ENCODE measurements at places on chromosomes 2 and 18.

- DNase-seq: no peak
Observed at GRCh38 chr2:28454016-28454930, 41.6 kb upstream of the PLB1 start.

- no peak for DNase-seq
Observed at GRCh38 chr2:72367530-72368225, 220.0 kb upstream of the CYP26B1 start.

GRCh38 chr2:200357845-200358244, 51.4 kb downstream of the SPATS2L start:
- DNase-seq: no peak

DNA sequence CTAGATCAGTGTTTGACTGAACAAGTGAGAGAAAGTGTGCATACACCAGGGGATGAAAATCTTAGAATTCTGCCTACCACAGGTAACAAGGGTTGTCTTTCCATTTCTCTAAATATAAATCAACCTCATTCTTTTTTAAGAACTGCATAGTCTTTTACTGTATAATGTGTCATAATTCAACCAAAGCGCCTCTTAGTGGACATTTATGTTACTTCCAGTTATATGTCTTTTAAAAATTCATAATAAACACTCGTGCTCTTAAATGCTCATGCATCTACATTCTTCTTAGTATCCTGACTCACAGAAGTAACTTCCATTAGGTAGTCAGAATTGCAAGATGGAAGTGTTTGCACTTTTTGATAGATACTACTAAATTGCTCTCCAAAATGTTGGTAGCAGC, 76.2 kb downstream of the CHRNA1 start:
- no peak for DNase-seq

GRCh38 chr2:115560666-115561065, 1118.2 kb downstream of the DPP10 start:
- no peak for DNase-seq

DNA sequence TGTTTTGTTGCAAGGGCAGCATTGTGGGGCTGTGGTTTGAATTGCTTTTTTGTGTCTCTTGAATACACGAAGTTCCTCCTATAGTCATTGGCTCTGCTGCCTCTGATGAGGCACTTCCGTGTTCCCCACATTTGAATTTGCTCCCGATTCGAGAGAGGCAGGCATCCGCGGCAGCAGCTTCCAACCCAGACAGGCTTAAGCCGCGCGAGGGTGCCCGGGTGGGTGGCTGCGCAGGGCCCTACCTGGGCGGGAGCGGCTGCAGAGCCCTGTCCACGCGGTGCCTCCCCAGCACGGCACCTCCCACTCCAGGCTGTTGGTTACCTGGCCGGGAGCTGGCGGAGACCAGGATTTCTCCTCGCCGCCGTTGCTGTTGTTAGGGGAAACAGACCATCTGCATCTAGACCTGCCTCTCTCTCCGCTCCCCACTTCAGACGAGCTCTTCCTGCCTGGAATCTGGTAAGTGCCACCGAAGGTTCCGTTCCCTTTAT, 151.3 kb downstream of the NEDD4L start:
- DNase-seq: no peak

DNA sequence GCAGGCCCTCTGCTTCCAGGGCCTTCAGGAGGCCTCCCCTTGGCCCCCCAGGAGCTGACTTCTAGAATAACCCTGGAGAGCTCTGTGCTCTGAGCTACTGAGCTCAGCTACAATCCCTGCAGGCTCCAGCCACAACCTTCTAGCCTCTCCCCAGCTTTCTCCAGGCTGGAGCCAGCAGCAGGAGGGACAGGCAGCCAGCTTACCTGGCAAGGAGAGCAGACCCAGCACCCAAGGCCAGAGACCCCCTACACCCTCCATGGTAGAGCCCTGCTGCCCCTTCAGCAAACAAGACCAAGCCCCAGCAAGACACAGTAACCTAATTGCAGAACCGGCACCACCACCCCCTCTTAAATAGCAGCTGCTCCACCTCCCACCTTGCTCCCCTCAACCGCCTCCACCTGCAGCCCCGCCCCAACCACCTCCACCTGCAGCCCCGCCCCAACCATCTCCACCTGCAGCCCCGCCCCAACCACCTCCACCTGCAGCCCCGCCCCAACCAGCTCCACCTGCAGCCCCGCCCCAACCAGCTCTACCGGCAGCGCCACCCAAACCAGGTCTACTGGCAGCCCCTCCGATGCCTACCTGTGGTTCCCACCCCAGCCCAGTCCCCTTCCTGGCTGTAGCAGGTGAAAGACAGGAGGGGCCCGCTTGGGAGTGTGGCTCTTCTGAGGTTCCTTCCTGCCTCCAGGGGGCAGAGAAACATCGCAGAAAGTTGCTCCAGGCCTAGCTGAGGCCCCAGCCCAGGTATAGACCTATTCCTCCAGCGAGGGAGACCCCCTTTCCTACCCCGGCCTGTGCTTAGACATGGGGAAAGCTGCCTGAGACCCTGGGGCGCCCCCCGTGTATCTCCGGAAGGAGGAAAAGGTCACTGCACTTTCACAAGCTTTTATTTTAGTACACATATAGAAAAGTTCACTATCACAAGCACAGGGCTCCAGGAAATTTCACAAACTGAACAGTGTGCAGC, at the start of gene ASTL:
Gene ASTL (minus strand): TSS at position 324 of the 967 bp plus-strand sequence. CDS start 66 bp downstream, at position 258.
- no peak for DNase-seq

GRCh38 chr2:154433010-154433409, 265.5 kb upstream of the KCNJ3 start:
- DNase-seq: no peak

DNA sequence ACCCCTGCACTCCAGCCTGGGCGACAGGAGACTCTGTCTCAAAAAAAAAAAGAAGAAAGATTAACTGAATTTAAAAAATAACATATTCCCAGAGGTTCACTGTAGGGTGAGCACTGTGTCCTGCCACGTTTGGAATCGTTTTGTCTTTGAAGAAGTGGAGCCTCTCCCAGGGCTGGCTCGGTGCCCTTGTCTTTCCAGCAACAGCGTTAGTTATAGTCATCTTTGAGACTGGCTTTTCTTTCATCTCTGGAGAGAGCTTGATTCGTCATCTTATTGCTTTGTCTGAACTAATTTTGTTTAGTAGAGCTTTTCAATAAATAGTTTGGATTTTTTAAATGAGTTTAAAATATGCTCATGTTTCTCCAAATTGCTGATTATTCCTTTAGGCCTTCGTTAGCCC, 50.5 kb downstream of the IMPA2 start:
- no peak for DNase-seq

DNA sequence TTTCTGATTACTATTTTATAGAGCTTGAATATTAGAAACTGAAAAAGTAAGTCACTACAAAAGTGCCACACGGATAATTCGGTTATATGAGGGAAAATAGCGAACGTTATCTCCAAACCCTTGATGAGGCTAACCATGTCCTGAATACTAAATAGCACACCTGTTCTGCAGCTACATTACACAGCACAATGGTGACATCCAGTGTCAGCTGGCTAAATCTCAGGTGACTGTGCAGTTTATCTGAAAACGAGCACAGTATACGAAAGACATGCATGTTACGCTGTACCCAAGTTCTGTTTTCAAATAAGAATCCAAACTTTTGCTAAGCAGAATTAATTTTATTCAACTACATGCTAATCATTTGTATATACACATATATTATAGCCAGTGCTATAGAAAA, 9.0 kb downstream of the CCDC68 start:
- DNase-seq: no peak

- DNase-seq: no peak
Observed at GRCh38 chr2:160419776-160420505, 73.7 kb downstream of the RBMS1 start.

DNA sequence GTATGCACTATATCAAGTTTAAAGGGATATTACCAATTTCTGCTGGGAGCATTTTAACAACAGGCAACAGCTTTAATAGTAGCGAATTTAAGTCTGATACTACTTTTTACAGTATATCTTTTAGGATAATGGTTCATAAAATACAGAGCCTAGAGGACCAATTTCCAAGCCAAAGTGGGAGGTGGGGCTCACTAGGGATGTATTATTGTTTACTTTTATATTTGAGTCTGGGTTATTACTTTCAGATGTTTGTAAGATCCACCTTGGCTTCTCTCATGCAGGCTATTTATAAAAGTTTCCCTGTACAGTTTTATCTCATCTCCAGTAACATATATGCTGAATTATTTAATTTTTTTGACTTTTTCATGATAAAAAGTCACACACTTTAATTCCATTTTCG, 242.0 kb downstream of the CMPK2 start:
- no peak for DNase-seq

DNA sequence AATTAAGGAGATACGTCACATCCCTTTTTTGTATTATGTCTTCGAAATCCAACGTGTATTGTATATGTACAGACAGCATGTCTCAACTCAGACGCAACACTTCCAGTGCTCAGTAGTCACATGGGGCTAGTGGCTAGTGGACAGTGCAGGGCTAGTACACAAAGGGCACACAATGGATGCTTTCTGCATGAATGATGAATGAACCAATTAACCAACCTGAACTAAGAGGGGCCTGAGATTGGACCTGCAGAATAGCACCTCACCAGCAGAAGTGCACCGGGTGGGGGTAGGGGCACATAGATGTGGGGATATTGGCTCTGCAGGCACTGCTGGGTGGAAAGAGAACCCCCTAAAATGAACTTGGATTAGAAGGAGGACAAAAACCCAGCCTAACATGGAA, 20.7 kb downstream of the ST8SIA5 start:
- no peak for DNase-seq

DNA sequence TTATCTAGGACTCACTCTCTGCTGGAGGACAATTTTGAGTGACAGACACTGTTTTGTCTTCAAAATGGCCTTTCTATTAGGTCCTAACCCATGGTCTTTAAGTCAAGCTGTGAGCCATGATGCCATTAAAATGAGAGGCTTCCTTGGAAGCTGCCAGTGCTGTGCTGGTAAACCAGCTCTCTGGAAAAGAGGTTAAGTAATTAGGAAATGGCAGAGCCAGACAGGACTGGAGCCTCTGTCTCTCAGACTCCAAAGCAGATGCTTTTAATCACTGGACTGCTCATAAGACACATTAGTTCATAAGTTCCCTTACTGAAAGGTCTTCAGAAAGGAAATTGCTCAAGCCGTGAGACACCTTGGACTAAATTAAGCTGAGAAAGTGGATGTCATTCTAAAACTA, 25.8 kb upstream of the LHCGR start:
- no peak for DNase-seq

- no peak for DNase-seq
Observed at GRCh38 chr2:37585295-37585908, 86.0 kb downstream of the CDC42EP3 start.

GRCh38 chr18:48798334-48799245, 152.2 kb downstream of the SMAD7 start:
- no peak for DNase-seq

- DNase-seq: no peak
Observed at GRCh38 chr18:22951823-22952222, 18.7 kb downstream of the RBBP8 start.

DNA sequence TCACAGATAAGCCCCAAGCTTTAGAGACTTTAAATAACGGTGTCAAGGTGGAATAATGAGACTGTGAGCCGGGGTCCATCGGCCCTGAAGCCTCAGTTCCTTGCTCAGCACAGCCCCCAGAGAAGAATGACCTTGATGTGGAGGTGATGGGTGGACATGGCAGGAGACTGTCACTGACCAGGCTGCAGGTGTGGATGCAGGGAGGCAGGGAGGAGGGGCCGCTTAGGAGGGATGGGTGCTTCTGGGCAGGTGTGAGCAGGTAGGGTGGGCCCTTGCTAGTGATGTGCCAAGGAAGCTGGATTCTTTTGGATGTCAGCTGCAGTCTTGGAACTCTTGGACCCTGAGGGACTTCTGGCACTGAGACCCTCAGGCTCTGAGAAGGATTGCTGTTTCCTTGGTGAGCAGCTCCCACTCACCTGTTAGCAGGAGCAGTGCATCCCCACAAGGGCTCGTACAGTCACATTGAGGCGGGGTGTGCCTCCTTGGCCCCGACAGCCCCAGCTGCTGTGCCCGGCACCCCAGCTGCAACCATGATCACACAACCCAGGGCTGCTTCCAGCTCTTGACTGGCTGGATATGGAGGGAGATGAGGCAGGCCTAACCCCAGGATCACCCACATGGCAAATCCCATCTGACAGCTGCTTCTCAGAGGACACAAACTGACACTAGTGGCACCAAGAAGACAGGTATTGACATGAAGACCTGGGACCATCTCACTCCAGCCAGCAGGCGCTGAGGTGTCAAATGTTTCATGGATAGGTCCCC, 209.8 kb upstream of the HDAC4 start:
- DNase-seq: no peak

GRCh38 chr2:47546994-47547393, 144.0 kb downstream of the MSH2 start:
- no peak for DNase-seq

GRCh38 chr2:132645176-132645575, 24.8 kb downstream of the LYPD1 start:
- DNase-seq: no peak

- no peak for DNase-seq
Observed at GRCh38 chr2:74186038-74186437, 7.4 kb upstream of the MOB1A start.

DNA sequence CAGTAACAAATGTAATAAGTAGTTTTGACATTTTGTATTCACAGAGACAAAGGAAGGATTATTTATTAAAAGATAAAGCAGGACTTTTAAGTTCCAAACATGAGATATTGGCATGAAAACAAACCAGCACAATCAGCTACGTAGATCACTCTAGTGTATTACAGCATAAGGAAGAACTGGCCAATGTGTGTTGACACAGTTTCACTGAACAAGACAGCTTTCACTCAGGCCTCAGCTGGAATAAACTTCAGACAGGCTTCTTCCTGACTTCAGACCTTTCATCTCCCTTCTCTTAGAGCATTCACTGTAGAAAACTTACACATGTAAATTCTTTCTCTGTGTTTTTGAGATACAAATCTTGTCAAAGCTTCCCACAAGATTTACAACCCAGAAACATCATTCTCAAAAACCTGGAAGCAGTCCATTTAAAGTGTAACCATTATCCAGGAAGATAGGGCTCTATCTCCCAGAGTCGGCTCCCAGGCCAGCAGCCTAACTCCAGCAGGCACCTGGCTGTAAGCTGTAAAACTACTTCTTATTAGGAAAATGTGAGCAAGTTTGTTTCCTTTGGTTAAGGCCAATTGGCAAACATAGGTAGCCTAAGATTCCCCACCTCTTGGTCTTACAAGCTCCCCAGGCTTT, 768.3 kb upstream of the CDH7 start:
- no peak for DNase-seq

DNA sequence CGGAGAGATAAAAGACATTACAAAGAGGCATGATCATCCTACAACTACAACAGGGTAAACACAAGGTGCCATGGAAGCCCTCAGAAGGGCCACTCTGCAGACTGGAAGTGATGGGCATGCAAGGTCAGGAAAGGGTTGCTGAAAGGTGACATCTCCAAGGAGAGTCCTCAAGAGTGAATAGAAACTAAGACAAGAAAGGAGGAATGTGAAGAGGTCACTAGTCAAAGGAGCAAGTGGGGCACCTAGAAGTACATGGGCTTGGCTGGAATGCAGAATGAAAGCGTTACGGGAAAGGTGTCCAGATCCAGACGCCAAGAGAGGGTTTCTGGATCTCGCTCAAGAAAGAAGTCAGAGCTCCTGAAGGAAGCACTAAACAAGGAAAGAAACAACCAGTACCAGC, 314.3 kb downstream of the NBAS start:
- no peak for DNase-seq

GRCh38 chr18:24633121-24633520, 172.7 kb downstream of the HRH4 start:
- no peak for DNase-seq

All from brain pericyte (primary cell).